ENCODE measurements at places on chromosomes 4 and X. TPM values are rescaled to one million over a fixed set of nuclear protein-coding genes. Genes with fewer than 3 reads are reported as not detected.

The ASB11 gene
- not detected for total RNA-seq

The HTN3 gene
- total RNA-seq = not detected

The MFSD8 gene
- 43.0 TPM for total RNA-seq

The XG gene
- total RNA-seq = not detected

The OPRPN gene
- not detected for total RNA-seq

The ASB9 gene
- total RNA-seq = 0.33 TPM

The MAGED4B gene
- total RNA-seq = 2.2 TPM

DNA sequence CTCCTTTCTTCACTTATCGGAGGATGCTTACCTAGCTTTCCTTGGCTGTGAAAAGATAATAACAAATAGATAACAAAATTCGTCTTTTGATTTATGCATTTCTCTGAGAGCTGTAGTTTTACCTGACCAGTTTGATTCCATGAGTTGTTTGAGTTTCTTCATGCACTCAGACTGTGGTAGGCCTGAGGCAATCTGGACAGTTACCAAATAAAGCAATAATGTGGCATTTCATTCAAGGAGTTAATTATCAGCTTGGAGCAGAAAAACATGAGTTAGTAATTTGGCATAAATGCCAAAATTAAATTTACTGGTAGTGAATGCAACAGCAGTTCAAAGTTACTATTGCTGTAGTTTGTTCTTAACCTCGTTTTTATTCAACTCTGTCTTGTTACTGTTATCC, 53.5 kb downstream of the FABP2 start:
- no peaks in the 10 kb centered on the region for H3K27me3 ChIP-seq
- H3K4me1 ChIP-seq = no peaks in the 10 kb centered on the region
- H3K27ac ChIP-seq = no peak overlapping the region
- H3K4me3 ChIP-seq = no peak overlapping the region
- DNase-seq = no peak

DNA sequence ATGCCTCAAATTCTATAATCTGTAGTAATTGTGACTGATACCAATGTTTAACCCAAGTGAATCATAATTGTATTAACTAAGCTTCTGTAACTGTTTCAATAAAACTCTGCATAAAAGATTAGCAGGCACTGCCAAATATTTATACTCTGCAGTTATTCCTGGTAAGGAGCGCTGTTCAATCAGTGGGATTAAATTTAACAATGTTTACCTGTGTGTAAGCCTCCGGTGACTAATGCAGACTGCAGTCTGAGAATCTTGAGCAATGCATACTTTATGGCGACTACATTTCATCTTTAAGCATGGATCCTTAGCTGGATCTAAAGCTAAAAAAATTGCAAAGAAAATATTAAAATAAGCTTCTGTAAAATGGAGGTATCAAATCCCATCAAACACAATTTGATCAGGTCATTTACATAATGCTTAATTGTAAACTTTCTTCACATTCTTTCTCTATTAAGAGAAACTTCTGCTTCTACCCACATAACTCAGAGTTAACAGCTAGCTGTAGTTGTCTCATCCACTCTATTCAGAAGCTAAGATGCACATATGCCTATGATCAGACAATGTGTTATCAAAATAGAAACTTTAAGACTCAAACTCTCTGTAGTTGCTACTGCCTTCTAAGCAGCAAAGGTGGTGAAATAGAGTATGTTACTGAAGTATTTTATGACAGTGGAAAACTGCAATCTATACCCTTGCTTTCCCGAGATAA, 234.0 kb downstream of the SPOCK3 start:
- no peak overlapping the region for H3K27ac ChIP-seq
- H3K4me3 ChIP-seq = no peak overlapping the region
- H3K4me1 ChIP-seq = no peaks in the 10 kb centered on the region
- H3K27me3 ChIP-seq = no peaks in the 10 kb centered on the region

DNA sequence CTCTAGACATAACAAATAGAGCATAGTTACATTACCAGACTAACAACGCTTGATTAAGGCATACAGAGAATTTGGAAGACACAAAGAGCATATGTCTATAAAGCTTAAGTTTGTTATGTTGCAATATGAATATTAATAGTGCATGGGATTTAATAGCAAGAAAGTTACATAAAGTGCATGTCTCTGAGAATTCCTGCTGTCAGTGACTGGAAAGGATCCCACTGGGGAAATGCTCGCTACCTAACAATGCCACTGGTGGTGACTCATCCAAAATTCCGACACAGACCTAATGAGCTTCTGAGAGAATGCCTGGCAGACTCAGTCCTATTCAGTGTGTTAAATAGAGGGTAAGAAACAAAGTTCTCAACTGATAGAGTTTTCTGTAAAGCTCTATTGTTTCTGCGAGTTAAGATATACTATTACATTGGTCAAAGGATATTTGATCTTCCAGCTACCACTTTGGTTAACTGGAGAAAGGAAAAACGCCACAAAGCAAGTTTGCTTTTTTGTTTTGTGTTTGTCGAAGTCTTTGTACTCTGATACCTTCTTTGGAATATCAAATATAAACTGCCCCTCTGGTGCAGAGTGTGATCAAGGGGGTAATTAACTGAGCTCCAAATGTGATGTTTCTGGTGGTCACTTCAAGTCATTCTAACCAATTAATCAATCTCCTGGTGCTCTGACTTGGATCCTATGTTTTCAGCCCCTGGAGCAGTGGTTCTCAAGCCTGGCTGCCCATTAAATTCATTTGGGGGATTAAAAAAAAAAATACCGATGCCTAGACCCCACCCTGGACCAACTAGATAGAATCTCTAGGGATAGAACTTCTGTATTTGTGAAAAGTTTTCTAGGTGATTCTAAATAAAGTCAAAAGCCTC, 107.9 kb downstream of the PALLD start:
- no peak for DNase-seq
- peaks cover 1% of the 10 kb centered on the region for H3K27me3 ChIP-seq
- H3K4me3 ChIP-seq = no peak overlapping the region
- H3K27ac ChIP-seq = no peak overlapping the region
- no peaks in the 10 kb centered on the region for H3K4me1 ChIP-seq
- H3K36me3 ChIP-seq = no peaks in the 10 kb centered on the region

GRCh38 chr4:17599826-17600225, 14.6 kb upstream of the MED28 start:
- DNase-seq = no peak
- no peaks in the 10 kb centered on the region for H3K27me3 ChIP-seq
- peaks cover 67% of the 10 kb centered on the region for H3K36me3 ChIP-seq
- no peak overlapping the region for H3K4me3 ChIP-seq
- H3K4me1 ChIP-seq = peaks cover 1% of the 10 kb centered on the region

- H3K27ac ChIP-seq = no peak overlapping the region
- H3K36me3 ChIP-seq = no peaks in the 10 kb centered on the region
- DNase-seq = no peak
- H3K4me3 ChIP-seq = no peak overlapping the region
- H3K27me3 ChIP-seq = no peaks in the 10 kb centered on the region
- H3K4me1 ChIP-seq = peaks cover 20% of the 10 kb centered on the region
Observed at GRCh38 chrX:107691024-107691448, 62.7 kb downstream of the PRPS1 start.

- H3K27ac ChIP-seq = no peak overlapping the region
- peaks cover 17% of the 10 kb centered on the region for H3K27me3 ChIP-seq
- no peaks in the 10 kb centered on the region for H3K36me3 ChIP-seq
- H3K4me1 ChIP-seq = peaks cover 2% of the 10 kb centered on the region
Observed at GRCh38 chr4:155789391-155789790, 30.6 kb downstream of the GUCY1B1 start.

GRCh38 chrX:115363372-115363771, 73.9 kb downstream of the LUZP4 start:
- no peak overlapping the region for H3K27ac ChIP-seq
- H3K27me3 ChIP-seq = peaks cover 32% of the 10 kb centered on the region
- H3K4me3 ChIP-seq = no peak overlapping the region
- DNase-seq = no peak

DNA sequence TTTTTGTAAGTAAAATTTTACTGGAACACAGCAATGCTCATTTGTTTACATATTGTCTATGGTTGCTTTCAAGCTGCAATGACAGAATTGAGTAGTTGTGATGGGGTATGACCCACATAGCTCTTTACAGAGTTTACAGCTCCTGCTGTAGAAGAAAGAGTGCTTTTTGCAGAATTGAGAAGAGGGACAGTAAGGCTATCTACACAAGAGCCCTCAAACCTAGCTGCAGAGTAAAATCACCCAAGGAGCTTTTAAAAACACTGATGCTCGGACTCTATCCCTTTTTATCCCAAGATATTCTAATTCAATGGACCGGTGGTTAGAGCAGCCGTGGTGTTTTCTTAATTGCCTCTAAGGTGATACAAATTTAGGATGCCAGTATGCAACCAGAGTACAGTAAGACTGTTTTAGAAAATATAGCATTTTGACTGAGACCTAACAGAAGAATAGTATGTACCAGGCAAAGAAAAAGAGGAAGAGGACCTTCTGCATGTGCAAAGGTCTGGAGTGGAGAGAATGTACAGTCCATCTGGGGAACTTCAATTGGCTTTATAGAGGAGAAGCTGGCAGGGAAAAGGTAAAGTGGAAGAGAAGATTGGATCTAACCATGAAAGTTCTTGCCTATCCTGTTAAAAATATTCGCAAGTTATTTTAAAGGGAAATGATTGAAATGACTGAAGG, 663.6 kb upstream of the CPEB2 start:
- H3K27ac ChIP-seq = no peak overlapping the region
- peaks cover 2% of the 10 kb centered on the region for H3K27me3 ChIP-seq
- DNase-seq = no peak
- no peaks in the 10 kb centered on the region for H3K4me1 ChIP-seq

- H3K27ac ChIP-seq = no peak overlapping the region
- H3K27me3 ChIP-seq = peaks cover 2% of the 10 kb centered on the region
- DNase-seq = no peak
- no peak overlapping the region for H3K4me3 ChIP-seq
- no peaks in the 10 kb centered on the region for H3K4me1 ChIP-seq
Observed at GRCh38 chr4:84164201-84164600, 334.9 kb downstream of the NKX6-1 start.

DNA sequence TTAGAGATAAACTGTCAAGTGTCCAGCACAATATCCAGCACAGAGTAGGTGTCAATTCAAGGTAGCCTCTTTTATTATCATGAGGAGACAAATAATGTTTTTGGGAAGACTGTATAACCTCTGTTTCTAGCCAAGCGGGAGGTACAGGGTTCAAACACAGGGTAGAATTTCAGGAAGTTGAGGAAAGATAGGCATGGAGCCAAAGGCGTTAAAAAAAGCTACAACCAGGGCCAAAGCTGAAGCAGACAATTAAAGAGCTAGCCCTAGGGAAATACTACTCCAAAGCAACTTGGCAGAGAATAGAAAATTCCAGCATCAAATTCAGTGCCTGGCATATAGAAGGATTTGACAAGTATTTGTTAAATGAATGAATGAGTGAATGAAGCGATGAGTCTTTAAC, 40.0 kb upstream of the CASK start:
- H3K27me3 ChIP-seq = no peaks in the 10 kb centered on the region
- no peaks in the 10 kb centered on the region for H3K36me3 ChIP-seq
- H3K27ac ChIP-seq = no peak overlapping the region
- H3K4me1 ChIP-seq = no peaks in the 10 kb centered on the region

DNA sequence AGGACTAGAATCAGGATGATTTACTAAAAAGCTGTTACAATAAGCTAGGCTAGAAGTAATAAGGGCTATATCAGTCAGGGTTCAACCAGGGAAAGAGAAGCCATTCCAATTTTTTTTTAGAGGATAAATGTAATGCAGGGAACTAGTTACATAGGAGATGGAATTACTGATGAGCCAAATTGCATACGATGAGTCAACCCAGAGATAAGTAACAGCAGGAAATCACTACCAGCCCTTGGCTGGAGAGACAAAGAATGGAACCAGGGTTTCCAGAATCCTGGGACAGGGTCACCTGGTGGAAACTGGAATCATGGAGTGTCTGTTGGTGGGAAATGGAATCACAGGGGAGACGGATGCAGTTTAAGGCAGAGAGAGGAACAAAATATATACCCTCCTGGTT, 13.1 kb upstream of the MAGEA4 start:
- peaks cover 1% of the 10 kb centered on the region for H3K27me3 ChIP-seq
- H3K36me3 ChIP-seq = no peaks in the 10 kb centered on the region
- H3K4me3 ChIP-seq = no peak overlapping the region
- no peaks in the 10 kb centered on the region for H3K4me1 ChIP-seq
- no peak overlapping the region for H3K27ac ChIP-seq
- DNase-seq = no peak

GRCh38 chrX:2894885-2895292, 34.2 kb downstream of the ARSD start:
- H3K4me1 ChIP-seq = no peaks in the 10 kb centered on the region
- H3K27ac ChIP-seq = no peak overlapping the region
- no peak overlapping the region for H3K4me3 ChIP-seq

- H3K4me1 ChIP-seq = peaks cover 74% of the 10 kb centered on the region
- H3K4me3 ChIP-seq = peak overlapping the region; percentile 79
- no peaks in the 10 kb centered on the region for H3K27me3 ChIP-seq
- H3K27ac ChIP-seq = peak overlapping the region; percentile 99
Observed at GRCh38 chr4:108036213-108036612, 46.5 kb downstream of the HADH start.

DNA sequence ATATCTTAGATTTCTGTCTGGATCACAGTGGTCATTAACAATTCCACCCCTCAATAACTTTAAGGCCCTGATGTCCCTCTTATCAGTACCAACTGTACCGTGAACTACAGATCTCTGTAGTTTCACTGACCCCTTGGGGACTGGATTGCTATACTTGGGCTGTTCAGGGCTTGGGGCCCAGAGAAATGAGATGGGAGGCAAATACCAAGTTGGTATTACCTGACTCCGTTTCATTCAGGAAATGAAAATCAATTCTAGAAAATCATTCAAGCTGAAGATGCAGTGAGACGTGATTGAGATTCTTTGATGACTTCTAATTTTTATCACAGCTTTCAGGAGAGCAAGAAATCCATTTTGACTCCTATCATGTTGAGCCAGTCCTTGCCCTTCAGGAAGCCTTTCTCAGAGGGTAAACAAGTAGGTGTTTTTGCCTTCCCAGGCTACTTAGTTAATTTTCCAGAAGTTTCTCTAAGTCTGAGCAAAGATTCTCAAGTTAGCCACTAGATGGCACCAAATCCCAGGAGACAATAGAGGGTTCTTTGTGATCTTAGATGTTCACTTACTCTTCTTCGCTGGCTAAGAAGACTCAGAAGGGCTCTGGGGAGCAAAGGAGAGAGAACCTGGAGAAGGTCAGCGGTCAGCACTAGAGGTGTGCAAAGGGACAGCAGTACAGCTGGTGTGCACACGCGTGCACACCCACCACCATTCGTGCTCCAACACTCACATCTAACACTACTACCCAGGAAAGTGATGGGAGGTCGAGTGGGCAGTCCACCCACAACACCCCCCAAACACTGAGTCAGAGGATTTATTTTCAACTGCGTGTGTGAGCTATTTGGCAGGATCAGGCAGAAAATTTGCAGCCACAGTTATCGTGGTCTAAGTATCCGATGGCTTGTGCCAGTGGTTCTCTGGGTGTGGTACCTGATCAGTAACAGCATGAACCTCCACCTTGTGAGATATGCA, 7.4 kb downstream of the HNRNPH2 start:
- H3K4me1 ChIP-seq = peaks cover 61% of the 10 kb centered on the region
- DNase-seq = peak; percentile 68
- H3K36me3 ChIP-seq = peaks cover 25% of the 10 kb centered on the region
- H3K27me3 ChIP-seq = no peaks in the 10 kb centered on the region
- H3K27ac ChIP-seq = peak overlapping the region; percentile 85
- H3K4me3 ChIP-seq = peak overlapping the region; percentile 63

All from naive thymus-derived CD8-positive, alpha-beta T cell (primary cell).